Aorta (tissue), 5 donors: ENCODE measurements at places on chromosomes 5 and 9.

GRCh38 chr9:36902861-36903524 is 131.1 kb downstream of the PAX5 start:
- no peak for DNase-seq

DNA sequence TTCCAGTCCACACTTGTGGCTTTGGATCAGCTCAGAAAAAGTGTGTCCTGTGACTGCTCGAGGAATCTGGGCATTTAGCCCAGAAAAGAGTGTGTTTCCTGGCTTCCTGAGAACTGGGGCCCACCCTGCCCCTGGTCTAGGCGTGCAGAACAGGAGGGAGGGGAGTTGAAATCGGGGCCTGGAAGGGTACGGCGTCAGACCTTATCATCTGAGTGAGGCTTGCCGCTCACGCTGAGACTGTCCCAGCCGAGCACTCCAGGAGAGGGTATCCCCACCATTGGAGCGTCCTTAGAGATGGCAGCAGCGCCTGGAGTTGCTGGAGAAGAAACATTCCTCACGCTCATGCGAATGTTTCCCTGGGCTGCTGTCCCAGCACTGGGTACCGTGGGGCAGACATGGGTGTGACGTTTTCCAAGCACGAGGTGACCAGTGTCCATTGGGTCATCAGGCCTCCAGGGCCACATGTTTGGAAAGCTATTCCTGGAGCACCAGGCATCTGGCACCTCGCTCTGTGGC is 22.5 kb downstream of the NEK6 start:
- peak; percentile 87 for DNase-seq

GRCh38 chr9:125464591-125465385 is 203.2 kb downstream of the GAPVD1 start:
- DNase-seq = no peak

DNA sequence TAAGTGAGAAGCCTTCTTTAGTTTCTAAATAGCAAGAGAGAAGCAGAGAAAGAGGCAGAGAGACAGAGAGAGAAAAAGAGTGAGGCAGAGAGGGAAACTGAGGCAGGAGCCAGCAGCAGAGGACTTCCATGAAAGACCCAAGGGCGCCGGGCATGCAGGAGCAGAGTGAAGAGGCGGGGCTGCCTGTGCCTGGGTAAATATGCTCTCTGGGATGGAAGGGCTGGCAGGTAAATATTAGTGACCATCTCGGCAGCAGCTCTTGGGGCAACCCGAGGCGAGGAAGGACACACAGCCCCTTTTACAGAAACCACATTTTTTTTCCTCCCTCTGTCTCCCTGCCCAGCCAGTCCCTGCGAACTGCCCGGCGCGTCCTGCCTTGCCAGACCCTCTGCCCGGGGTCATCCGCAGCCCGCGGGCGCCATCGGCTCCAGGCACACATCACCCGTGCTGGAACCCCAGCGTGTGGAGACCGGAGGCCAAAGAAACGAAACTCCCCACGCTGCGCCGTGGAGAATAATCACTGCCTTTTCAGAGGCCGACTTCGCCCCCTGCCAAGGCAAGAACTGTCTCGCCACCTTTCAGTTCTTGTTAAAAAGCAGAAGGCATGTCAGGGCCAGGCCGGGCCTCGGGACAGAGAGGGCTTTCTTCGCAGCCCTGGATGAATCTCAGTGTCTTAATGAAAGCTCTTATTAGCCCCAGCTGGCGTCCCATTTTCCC is 61.3 kb downstream of the BOD1 start:
- DNase-seq = no peak

- DNase-seq = no peak
These were observed 301.1 kb downstream of the PRR16 start for GRCh38 chr5:120765189-120765588.

DNA sequence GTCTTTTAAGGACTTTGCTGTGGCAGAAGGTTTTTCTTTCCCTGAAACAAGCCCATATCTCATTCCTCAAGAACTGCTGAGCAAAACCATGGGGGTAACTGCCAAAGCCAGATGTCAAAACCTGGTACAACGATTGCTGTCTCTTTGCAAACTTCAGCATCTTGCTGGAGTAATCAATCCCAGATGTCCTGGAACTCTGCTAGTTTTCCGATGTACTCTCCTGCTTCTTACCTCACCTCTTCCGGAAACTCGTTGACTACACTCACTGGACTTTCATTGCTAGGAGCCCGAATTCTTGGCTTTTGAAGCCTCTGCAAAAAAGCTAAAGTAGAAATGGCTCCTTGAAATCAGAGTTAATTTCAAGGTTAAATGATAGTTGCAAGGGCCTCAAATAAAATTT is 23.3 kb downstream of the RAD1 start:
- no peak for DNase-seq
